Naive thymus-derived CD4-positive, alpha-beta T cell (primary cell): ENCODE measurements at places on chromosomes 5 and 9. TPM values are rescaled to one million over a fixed set of nuclear protein-coding genes. Genes with fewer than 3 reads are reported as not detected.

The TNFSF15 gene
- not detected for total RNA-seq

GRCh38 chr9:19465586-19466279 lies 56.9 kb downstream of the ACER2 start:
- no peak for DNase-seq

GRCh38 chr5:132528866-132529634 lies 14.3 kb downstream of the IL5 start:
- DNase-seq, result no peak

DNA sequence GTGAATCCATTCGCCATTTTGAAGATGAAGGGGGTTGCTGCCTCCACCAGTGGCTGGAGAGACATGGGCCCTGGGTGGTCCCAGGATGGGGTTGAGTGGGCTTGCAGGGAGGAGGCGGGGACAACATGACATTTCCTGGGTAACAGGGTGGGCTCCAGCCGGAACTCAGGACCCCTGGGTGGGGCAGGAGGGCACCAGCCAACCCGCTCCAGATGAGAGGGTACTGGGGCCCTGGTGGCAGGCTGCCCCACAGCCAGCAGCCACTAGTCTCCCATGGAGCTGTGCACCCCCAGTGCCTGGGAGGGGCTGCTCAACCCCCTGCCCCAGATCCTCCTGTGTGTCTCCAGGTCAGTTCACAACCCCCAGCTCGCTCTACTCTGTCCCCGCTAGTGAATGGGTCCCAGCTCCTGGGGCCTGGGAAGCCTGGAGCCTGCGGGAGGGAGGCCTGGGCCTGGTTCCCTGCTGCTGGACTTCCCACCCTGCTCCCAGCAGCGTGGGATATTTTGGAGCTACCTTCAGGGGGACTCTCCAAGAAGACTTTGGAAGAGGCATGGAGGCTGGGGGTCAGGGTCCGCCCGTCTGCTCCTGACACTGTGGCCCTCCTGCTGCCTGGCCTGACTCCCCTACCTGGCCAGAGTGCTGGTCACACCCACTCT lies 55.9 kb downstream of the AHRR start:
- no peak for DNase-seq

DNA sequence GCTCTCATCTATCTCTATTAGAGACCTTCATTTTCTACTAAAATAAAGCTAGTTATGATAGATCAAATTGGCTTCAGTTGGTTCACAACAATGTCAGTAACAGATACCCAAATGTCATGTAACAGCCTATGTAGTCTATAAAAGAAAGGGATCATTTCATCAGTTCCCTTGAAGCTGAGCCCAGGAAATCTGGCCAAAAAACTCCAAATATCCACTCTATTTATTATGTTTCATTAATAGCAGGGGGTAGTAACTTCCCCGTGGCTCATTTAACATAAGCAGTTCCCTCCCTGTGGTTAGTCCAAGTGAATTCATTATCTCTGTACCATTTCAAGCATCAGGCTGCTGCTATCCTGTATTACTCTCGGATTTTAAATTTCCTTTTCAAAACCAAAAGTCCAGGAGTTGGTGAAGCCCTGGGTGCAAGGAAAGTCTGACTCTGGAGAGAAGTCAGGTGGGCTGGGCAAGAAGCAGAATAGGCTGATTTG lies 66.0 kb downstream of the SH3PXD2B start:
- no peak for DNase-seq

DNA sequence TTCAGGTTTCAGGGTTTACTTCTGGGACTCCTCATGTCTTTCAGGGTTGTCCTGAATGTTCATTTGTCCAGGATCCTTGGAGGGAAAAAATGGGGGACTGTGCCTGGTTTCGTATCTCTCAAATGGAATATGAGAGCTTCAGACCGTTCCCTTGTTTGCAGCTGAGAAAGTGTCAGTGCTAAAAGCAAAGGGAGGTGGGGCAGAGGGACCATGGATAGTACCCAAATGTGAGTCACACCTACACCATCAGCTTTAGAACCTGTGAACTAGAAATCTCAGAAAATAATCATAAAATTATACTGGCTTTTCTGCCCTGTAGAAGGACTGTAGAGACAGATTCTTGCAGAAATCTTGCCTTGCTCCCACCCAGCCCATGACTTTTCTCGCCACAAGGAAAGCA lies 84.3 kb upstream of the TAF11L2 start:
- no peak for DNase-seq

GRCh38 chr5:35161652-35162273 lies 68.5 kb downstream of the PRLR start:
- no peak for DNase-seq
